ENCODE measurements at places on chromosomes 2 and 18.

DNA sequence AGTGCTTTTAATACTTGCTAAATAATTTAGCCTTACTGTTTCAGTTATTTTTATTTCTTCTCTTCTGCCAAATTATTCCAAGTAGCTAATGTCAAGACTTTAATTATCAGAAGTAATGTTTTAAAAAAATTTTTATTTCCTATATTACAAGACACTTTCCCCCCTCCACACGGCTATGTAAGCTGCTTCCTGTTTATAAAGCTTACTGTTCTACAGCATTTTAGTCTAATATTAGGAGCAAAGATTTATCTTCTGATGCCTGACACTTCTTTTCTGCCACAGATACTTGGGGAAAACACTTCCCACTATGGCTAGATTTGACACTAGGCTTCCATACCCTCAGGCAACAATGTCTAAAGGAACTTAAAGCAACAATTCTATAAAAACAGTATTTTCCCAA is 62.3 kb downstream of the ROCK1 start:
- no peak for DNase-seq

- DNase-seq, result no peak
Observed at GRCh38 chr2:20626698-20627513, 24.0 kb downstream of the HS1BP3 start.

- no peak for DNase-seq
Observed at GRCh38 chr2:119367472-119368099, 809 bp downstream of the DBI start.

GRCh38 chr2:22826703-22827102 is 558.3 kb upstream of the KLHL29 start:
- no peak for DNase-seq

DNA sequence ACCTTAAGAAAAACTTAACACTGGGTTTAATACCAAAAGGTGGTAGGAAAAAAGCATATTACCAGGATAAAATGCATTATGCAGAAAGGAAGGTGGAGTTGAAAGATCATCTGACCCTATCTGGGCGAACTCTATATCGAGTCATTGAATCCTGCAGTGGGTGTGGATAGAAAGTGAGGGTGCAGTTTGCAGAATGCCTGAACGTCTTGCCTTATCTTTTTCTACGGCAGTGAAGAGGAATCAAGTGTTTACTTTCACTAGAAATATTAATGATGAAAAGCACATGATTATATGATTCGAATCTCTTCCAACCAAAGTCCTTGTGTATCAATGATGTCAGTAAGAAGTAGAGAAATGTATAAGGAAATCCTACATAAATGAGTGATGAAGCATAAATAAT is 4.3 kb upstream of the CAVIN2 start:
- DNase-seq, result no peak

GRCh38 chr2:42116195-42117181 is 52.7 kb upstream of the EML4 start:
- no peak for DNase-seq

DNA sequence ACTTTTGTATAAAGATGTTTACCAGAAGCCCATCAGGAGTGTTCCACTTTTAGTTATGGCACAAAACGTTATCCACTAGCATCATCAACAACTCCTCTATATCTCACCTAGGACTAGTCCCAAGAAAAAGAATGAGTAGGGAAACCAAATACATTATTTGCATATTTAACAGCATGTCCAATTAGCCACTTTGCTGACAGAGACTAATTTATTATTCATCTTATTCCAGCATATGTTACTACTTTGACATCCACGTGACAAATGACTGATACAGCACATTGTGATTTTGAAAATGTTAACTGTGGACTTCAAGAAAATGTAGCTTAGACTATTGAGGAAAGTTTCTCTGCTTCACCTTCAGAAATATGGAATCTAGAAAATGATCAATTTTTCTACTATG is 694.0 kb downstream of the NRXN1 start:
- no peak for DNase-seq

GRCh38 chr2:108877506-108877905 is 90.9 kb downstream of the CCDC138 start:
- DNase-seq, result no peak

DNA sequence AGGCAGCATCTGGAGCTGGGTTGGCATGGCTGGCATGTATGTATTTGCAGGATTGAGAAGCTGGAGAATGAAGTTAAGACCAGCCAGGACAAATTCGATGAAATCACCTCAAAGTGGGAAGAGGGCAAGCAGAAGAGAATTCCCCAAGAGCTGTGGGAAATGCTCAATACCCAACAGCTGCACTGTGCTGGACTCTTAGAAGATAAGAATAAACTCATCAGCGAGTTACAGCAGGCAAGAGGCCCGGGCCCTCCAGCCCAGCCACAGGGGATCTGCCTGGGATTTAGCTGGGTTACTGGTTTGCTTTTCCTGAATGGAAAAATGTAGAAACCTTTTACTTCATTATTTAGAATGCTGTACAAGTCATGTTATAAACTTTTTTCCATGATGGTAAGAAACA is 22.5 kb downstream of the DRC1 start:
- DNase-seq, result no peak

DNA sequence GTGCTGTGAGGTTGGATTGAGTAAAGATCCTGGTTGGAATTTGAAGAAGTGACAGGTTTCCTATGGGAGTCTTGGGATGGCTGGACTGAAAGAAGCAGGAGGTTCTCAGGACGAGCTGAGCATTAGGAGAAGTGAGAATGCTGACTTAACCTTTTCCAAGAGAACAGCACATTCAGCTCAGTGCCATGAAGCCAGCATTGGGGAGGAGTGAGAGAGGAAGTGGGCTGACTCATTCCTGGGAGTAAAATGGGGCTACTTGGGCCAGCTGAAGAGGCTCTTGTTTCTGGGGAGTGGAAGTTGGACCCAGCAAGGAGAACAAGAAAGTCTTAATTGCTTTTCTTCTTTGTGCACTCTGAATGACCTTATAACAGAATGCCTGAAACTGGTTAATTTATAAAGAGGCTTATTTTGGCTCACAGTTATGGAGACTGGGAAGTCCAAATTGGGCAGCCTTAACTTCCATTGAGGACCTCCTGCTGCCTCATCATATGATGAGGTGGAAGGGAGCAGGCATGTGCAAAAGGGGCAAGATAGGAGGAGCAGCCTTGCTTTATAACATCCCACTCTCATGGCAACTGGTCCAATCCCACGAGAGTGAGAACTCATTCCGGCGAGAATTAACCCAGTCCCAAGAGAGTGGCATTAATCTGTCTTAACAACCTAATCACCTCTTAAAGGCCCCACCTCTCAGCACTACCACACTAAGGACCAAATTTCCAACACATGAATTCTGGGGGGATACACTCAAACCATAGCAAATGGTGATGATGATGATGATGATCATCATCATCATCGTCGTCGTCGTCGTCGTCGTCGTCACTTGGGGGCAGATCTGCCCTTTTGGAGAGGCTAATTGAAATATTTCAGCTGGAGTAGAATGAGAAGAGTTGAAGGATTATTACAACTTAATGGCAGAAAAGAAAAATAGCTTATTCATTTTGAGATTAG is 26.1 kb downstream of the DGUOK start:
- DNase-seq, result no peak

DNA sequence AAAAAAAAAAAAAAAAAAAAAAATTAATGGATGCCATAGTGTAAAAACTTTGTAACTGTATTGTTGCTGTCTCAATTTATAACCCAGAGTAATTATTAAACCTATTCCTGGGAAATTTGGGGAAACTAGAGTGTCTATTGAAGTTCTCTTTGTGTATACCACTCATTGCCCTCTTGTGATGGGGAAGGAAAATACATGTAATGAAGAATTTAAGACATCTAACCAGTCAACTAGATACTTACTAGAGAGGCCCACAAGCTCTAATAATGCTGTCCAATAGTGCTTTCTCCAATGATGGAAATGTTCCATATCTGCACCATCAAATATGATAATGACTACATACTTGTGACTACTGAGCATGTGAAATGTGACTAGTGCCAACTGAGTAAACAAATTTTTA is 168.5 kb upstream of the SLC39A10 start:
- no peak for DNase-seq

GRCh38 chr2:70140791-70141211 is 50.0 kb downstream of the C2orf42 start:
- no peak for DNase-seq

GRCh38 chr18:10059610-10060468 is 146.0 kb downstream of the VAPA start:
- no peak for DNase-seq

- DNase-seq, result no peak
Observed at GRCh38 chr2:1894578-1894977, 150.3 kb upstream of the PXDN start.

- DNase-seq, result no peak
Observed at GRCh38 chr2:219073413-219074129, 12.8 kb upstream of the IHH start.

GRCh38 chr2:128538396-128538795 is 219.7 kb upstream of the HS6ST1 start:
- DNase-seq, result no peak

- DNase-seq, result no peak
Observed at GRCh38 chr18:55166260-55166598, 207.0 kb upstream of the CCDC68 start.

- no peak for DNase-seq
Observed at GRCh38 chr2:105747991-105748390, 3.3 kb downstream of the NCK2 start.

- no peak for DNase-seq
Observed at GRCh38 chr18:57296336-57296735, 56.0 kb upstream of the ST8SIA3 start.

GRCh38 chr2:50347358-50348044 is 684.4 kb downstream of the NRXN1 start:
- no peak for DNase-seq

DNA sequence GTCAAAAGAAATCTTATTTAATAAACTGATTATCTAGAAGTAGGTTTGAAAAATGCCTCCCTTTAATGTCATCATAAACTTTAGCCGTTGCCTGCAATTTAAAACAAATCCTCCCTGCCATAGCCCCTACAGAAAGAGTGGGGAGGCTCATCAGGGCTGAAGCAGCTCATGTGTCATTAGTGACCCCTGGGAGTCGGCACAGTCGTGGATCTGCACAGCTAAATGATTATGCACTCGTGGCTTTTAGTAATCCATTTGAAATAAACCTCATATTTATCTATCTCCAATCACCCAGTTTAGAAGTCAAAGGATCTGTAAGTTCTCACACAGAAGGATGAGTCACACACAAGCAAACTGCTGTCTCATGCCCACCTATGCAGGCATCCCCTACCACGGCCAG is 277.3 kb downstream of the SS18 start:
- no peak for DNase-seq

DNA sequence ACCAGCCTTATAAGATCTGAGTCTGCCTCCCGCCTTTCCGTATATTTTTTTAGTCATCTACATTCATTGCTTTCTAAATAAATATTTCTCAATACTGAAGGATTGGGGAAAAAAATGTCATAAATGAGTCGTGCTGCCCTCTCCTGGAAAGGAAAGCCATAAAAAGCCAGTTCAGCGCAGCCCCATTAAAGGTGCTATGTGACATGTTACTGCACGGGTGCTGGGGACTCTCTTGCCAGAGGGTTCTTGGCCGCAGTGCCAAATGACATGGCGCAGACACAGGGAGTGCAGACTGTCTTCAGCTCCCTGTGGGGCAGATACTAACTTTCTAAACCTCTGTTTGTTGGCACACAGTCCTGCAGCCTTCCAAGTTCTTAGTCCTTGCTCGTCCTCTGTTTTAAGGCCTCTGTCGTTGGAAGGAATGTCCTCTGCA is 53.7 kb upstream of the MAP3K20 start:
- no peak for DNase-seq

DNA sequence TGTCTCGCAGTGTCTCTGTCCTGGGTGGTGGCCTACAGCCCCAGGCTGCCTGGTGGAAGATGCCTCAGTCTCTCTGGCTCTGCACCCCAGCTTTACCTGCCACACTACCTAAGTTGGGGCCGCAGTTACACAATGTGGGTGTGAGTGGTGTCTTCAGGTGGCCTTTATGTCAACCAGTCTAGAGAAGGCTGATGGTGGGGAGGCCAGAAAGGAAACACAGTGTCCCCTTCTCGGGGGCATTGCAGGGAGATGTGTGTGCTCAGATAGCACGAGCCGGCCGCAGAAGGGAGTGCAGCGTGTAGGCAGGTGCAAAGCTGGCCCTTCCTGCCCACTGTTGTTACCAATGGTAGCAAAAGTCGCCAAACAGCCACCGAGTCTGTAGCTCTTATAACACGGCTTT is 216.1 kb downstream of the SH3RF3 start:
- DNase-seq, result no peak

GRCh38 chr2:204336153-204336744 is 209.0 kb upstream of the PARD3B start:
- DNase-seq, result no peak

DNA sequence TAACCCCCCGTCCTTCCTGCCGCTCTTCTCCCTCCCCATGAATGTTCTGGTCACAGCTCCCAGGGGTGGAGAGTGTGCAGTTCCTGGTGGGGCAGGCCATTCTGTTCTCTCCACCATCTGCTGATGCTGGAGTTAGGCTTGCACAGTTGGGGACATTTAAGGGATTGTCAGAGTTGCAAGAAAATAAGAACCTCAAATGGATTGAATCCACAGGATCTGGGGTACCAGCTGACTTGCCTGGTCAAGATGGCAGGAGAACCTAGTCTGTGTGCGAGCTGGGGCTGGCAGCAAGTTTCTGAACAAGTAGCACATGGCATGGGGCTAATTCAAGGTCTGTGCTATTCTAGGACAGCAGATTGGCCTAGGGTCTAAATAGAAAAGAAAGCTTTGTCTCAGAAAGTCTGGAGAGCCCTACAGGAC is 60.8 kb upstream of the TXNDC2 start:
- DNase-seq, result no peak

DNA sequence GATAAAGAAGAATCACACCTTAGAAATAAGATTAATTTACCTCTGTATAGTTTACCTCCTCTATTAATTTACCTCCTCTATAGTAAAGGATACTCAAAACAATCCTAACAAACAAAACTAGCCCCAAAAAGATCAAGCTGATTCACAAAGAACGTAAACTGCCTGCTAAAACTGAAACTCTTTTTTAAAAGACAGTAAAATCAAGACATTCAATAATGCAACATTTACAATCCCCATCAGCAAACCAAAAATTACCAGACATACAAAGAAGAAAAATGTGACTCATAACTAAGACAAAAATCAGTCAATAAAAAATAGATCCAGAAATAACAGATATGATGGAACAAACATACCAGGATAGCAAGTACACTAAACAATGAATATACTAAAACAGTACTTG is 215.7 kb downstream of the ZEB2 start:
- no peak for DNase-seq

- no peak for DNase-seq
Observed at GRCh38 chr2:21260311-21260710, 136.5 kb downstream of the TDRD15 start.

- no peak for DNase-seq
Observed at GRCh38 chr18:13447621-13448334, 229.2 kb downstream of the LDLRAD4 start.

DNA sequence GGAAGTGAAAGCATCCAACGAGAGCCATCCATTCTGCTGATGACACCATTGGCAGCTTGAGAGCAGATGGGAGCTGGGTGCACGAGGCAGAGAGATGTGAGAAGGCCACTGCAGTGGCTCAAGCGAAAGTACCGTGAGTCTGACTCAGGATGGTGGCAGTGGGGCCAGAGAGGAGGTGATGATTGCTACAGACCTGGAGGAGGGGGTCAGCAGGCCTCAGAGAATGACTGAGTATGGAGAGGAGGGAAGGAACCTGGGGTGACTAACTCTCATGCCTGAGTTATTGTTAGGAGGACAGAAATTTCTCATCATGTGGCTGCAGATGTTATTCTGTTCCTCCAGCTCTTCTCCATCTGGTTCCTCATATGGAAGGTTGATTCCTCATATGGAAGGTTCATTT is 8.8 kb upstream of the ZBTB7C start:
- DNase-seq, result no peak
